IMR-90 (cell line): ENCODE measurements at places on chromosomes 2 and 18.

- DNase-seq, result no peak
These were observed 138.9 kb downstream of the PMAIP1 start for GRCh38 chr18:60038731-60039130.

- DNase-seq, result no peak
These were observed 951.9 kb downstream of the TSN start for GRCh38 chr2:122707224-122707824.

GRCh38 chr2:174218773-174219172 lies 29.6 kb downstream of the OLA1 start:
- no peak for DNase-seq

DNA sequence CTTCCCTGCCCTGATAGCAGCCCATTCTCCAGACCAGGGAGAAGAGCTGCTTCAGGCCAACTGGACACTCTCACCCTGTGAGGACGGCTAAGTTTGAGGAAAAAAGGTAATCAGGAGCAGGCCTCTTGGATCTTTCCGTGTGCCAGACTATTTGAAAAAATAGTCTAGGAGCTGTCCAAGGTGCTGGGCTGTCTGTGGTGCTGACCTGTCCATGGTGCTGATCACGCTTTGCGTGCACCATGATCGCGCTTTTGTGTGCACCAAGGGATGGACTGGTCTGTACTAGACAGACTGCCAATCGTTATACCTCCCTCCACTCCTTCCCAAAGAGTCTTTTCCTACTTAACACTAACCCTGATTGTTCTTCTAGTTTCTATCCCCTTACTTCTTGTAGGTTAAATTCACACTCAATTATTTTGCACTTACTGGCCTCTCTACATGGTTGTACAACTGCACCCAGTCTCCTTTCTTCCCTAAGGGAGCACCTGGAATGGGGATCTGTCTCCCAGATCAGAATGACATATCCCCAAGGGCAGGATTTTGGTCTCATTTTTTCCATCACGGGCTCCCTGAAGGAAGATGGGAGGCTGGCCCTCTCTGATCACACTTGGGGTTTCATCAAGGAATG lies 295.4 kb downstream of the CELF4 start:
- DNase-seq, result peak; percentile 52
